M059J (cell line): ENCODE measurements at places on chromosomes 3 and 15.

GRCh38 chr15:71937650-71938311 is 127.4 kb downstream of the NR2E3 start:
- no peak for DNase-seq

DNA sequence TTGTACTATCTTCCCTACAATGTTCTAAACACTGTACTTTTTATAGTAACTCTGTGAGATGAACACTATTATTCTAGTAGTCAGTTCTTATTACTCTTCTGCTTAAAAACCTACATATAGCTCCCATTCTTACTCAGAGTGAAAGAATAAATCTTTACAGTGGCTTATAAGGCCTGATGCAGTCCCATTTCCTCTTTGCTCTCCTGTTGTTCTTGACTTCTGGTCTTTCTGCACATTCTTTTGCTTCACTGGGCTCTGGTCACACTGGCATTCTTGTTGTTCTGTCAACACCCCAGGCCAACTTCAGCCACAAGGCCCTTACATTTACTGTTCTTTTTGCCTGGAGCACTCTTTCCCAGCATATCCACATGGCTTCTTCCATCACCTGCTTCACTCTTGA is 58.2 kb upstream of the TP63 start:
- peak; percentile 38 for DNase-seq

- DNase-seq, result no peak
Measured at GRCh38 chr3:21795921-21796320, 44.9 kb upstream of the ZNF385D start.

- DNase-seq, result peak; percentile 65
Measured at GRCh38 chr3:58539626-58540025, 2.6 kb upstream of the ACOX2 start.

- DNase-seq, result no peak
Measured at GRCh38 chr15:34628577-34629152, 45.2 kb upstream of the GOLGA8B start.

- no peak for DNase-seq
Measured at GRCh38 chr3:126268866-126269265, 88.3 kb downstream of the KLF15 start.

- DNase-seq, result no peak
Measured at GRCh38 chr15:66593219-66593780, 27.5 kb upstream of the LCTL start.

- no peak for DNase-seq
Measured at GRCh38 chr3:106197532-106198194, 328.9 kb upstream of the CBLB start.

- DNase-seq, result peak; percentile 66
Measured at GRCh38 chr3:62084558-62084957, 288.8 kb downstream of the FEZF2 start.

DNA sequence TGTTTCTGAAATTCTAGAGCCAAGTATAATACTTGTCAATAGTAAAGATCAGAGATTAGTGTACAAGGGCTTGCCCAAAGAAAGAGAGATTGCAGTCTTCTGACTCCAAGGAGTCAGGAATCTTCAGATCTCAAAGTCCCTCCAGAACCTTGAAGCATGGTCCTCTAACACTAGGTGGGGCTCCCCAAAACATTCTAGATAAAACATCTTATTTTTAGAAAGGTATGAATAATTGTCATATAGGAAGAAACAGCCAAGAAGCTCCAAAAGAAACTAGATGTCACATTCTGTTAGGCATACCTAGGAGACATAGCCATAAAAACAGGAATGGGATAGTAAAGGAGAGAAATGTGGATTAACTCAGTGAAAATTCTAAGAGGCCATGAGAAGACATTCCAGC is 10.7 kb downstream of the MUC13 start:
- DNase-seq, result peak; percentile 30

DNA sequence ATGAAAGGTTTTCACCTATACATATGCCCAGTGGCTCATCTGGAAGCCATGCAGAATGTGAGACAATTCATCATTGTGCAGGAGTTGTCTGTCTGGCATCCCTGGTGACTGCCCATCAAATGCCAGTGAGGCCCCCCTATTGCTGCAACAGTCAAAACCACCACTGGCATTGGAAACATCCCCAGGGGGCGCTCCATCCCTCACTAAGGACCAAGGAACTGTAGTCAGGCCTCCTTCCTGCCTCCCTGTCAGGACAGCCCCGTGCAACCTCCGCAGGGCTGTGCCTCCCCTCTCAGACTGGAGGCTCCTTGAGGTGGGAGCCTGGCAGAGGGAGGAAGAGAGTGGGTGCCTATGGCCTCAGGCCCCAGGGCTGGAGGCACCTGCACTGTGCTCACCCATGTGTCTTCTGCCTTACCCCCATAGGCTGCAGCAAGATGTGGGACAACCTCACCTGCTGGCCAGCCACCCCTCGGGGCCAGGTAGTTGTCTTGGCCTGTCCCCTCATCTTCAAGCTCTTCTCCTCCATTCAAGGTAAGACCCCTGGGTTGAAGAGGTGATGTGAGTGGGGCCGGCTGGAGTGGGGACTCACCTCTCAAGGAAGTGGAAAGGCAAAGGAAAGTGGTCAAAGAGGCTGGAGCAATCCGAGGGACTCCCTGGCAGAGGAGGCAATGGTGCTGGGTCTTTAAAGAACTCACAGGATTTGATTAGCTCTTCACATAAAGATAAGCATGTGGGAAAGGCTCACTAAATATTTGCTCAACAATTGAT is 16.5 kb downstream of the VIPR1 start:
- no peak for DNase-seq

- DNase-seq, result peak; percentile 97
Measured at GRCh38 chr3:127779747-127780146, 42.6 kb downstream of the MGLL start.

DNA sequence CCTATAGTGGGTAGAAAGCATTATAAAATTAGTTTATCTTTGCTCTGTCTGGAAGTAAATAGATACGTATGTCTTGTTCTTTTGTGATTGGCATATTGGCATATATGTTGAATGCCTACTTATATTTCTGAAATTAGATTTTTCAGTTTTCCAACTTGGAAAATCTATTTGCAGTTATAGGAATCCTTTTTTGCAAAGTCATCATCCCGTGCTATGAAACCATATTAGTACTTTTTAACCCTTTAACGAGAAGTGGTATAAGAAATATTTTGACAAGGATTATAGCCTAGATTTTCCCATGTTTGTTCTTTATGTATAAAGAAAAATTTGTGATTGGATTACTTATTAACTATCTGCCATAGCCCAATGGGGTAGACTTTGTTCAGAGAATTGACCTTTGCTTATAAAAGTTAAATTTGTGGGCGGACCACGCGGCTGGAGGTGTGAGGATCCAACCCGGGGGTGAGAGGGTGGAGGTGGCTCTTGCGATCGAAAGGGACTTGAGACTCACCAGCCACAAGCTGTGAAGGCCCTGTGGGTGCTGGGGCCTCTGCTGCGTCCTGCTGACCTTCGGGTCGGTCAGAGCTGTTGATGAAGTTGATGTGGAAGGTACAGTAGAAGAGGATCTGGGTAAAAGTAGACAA is 5.9 kb downstream of the LRRC28 start:
- no peak for DNase-seq

GRCh38 chr3:178735032-178735674 is 198.9 kb downstream of the KCNMB2 start:
- DNase-seq, result no peak

- DNase-seq, result no peak
Measured at GRCh38 chr3:110710603-110711002, 361.0 kb upstream of the NECTIN3 start.

- no peak for DNase-seq
Measured at GRCh38 chr3:71563827-71564226, 19.7 kb downstream of the FOXP1 start.

- no peak for DNase-seq
Measured at GRCh38 chr3:40396406-40396805, 9.4 kb downstream of the ENTPD3 start.

- peak; percentile 20 for DNase-seq
Measured at GRCh38 chr15:77402740-77403379, 17.0 kb downstream of the PEAK1 start.

GRCh38 chr15:67413770-67414390 is 107.1 kb upstream of the C15orf61 start:
- DNase-seq, result peak; percentile 94

DNA sequence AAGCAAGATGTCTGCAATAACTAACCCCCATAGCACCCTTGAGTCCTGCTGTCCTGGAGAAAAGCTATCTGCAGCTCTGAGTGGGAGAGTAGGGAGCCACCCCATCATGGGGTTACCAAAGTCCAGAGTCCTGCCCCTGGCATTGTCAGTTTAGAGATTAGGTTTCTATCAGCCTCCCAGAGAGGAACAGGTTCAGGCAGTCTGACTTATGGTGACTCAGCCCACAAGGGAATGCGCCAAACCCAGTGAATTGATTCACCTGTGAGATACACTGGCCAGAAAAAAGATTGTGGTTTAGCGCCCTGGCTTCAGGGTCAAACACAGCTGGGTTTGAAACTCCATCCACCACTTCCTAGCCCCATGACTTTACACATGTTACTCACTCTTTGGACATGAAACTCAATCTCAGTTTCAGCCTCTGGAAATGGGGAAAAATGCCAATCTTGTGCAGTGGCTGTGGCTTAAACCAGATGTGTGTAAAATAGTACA is 263.6 kb upstream of the HES1 start:
- DNase-seq, result peak; percentile 99

GRCh38 chr3:195591852-195592251 is 8.1 kb upstream of the APOD start:
- DNase-seq, result no peak

GRCh38 chr3:121730940-121731687 is 18.4 kb downstream of the GOLGB1 start:
- no peak for DNase-seq

GRCh38 chr3:123042413-123042812 is 14.8 kb upstream of the SEMA5B start:
- DNase-seq, result no peak

DNA sequence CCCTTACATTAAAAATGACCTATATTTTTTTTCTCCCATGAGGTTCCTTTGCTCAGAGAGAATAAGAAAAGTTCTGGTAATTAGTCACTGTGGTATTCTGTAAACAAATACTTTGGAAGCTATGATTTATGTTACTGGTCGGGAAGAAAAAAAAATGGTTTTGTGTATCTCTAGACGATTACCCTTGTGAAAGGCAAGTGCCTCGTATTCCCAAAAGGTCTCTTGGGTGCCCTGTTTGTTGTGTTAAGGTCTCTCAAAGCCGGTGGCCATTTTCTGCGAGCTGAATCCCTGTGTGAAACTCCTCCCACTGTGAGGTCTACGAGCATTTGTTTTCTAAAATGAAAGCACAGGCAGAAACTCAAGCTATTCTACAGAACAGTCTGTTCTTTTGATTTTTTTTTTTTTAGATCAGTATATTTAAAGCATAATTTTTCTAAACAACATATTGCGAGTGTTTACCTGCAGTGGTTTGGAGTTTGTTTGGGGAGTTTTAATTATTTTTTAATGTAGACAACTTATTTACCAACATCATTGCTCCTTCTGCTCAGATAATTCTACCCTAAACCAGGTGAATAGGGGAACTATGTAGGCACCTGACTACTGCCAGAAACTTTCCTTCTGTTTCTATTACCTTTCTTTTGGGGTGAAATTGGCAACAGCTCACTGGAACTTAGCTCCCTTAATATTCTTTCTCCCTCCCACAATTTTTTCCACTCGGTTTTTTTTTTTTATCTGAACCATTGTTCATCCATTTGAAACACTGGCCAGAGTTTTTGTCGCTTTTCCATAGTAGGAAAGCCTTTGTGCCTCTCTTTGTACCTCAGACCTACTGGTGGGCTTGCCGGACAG is 44.0 kb downstream of the ZBTB38 start:
- peak; percentile 98 for DNase-seq

DNA sequence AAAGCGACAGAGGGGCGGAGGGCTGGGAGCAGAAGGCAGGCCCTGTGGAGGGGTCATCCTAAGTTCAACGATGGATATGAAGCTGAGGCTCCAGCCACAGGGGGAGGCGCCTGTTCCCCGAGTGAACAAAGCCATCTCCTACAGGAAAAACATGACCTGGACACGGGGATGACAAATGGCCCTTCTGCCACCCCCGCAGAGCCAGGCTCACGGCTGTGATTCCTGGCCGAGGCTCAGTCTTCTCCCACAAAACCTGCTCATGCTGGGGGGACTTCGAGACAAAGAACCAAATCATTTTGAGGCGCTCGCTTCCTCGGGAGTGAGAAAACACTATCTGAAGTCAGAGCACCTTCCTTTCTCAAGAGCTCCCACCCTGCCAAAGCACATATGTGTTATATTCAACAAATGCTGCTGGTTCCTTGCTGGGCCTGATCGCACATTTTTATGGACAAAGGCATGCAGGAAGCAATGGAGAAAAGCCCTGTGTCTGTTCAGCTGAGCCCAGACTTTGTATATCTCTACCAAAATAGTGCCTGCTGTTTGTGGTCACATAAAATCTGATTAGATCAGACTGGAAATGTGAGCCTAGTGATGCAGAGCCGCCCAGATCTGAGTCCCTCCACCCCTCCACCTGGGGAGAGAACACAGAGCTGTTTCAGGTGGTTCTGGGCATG is 5.6 kb downstream of the RBP1 start:
- peak; percentile 94 for DNase-seq

DNA sequence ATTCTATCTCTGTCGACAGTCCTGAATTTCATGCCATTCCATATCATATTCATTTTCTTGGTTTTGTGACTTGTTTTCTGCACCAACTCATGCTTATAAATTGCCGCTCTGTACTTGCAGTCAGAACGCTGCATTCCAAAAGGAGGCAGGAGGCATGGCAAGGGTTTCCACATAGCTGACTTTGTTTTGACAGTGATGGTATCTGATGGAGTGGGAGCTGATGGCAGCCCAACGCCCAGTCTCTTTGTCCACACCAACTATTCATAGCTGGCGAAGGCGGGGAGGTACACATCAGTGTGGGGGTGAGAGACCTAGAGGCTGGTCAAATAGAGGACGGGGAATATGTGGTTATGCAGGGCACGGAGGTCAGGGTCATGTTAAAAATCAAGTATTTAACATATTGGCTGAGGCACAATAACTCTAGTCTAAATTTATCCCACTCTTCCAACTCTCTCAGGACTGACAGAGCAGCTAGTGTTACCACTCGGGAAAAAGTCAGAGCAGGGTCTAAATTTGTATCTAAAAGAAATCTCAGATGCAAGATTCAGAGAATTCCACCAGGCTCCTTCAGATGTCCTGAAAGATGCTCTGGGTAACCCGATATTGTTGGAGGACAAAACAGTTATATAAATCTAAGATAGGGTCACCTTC is 67.8 kb upstream of the ATP13A3 start:
- DNase-seq, result no peak

DNA sequence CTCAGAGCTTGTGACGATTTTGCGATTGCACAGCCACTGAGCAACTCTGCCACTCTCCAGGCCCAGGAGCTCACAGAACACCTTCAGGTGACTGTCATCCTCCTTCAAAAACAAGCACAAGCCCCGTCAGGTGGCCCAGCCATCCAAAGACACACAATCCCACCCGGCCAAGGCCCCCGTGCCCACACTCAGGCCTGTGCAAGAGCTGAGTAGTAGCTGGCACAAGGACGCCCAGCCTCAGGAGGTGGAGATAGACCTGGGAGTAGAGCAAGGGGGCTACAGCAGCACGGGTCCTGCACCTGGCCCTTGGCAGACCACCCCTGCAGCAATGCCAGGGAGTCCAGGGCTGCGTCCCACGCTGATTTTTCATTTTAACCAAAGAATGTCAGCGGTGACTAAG is 34.6 kb downstream of the MYO5C start:
- no peak for DNase-seq

GRCh38 chr3:125245521-125245920 is 33.0 kb upstream of the SLC12A8 start:
- peak; percentile 46 for DNase-seq

- DNase-seq, result no peak
Measured at GRCh38 chr3:111617406-111617805, 22.3 kb upstream of the ZBED2 start.

- peak; percentile 78 for DNase-seq
Measured at GRCh38 chr3:134426660-134427181, 52.5 kb upstream of the AMOTL2 start.

- peak; percentile 87 for DNase-seq
Measured at GRCh38 chr3:142028243-142028777, 121.0 kb downstream of the TFDP2 start.
